ENCODE measurements at places on chromosomes 6 and 20. TPM values are rescaled to one million over a fixed set of nuclear protein-coding genes. Genes with fewer than 3 reads are reported as not detected.

PRDM13 gene
- total RNA-seq: not detected

RIMS4 gene
- not detected for total RNA-seq

CLIC5 gene
- not detected for total RNA-seq

EIF6 gene
- 124 TPM for total RNA-seq

LAMP5 gene
- under 0.01 TPM for total RNA-seq

SLC13A3 gene
- 2.5 TPM for total RNA-seq

GRM1 gene
- total RNA-seq: under 0.01 TPM

UNC93A gene
- total RNA-seq: not detected

PAX1 gene
- not detected for total RNA-seq

MMUT gene
- total RNA-seq: 13.3 TPM

MYLK4 gene
- 0.73 TPM for total RNA-seq

FIG4 gene
- total RNA-seq: 18.4 TPM

SLC22A3 gene
- total RNA-seq: 0.59 TPM

CCN5 gene
- 6.1 TPM for total RNA-seq

C2 gene
- total RNA-seq: 0.59 TPM

CCM2L gene
- not detected for total RNA-seq

WFDC5 gene
- total RNA-seq: not detected

PMEPA1 gene
- under 0.01 TPM for total RNA-seq

SLC29A1 gene
- total RNA-seq: 14.9 TPM

LIME1 gene
- 2.2 TPM for total RNA-seq

GGT7 gene
- total RNA-seq: 8.8 TPM

ZBTB12 gene
- total RNA-seq: 1.8 TPM

BHLHE23 gene
- not detected for total RNA-seq

ZBTB9 gene
- 4.0 TPM for total RNA-seq

REV3L gene
- total RNA-seq: 130 TPM

COL12A1 gene
- total RNA-seq: 151 TPM

CRISP2 gene
- not detected for total RNA-seq

EDN1 gene
- under 0.01 TPM for total RNA-seq

HRH3 gene
- not detected for total RNA-seq

TMEM14A gene
- 24.3 TPM for total RNA-seq

CYP24A1 gene
- not detected for total RNA-seq

MUCL3 gene
- total RNA-seq: not detected

CASS4 gene
- total RNA-seq: 0.20 TPM

ANKEF1 gene
- total RNA-seq: 1.4 TPM

POPDC3 gene
- 23.7 TPM for total RNA-seq

OR2B6 gene
- total RNA-seq: not detected

CD93 gene
- total RNA-seq: under 0.01 TPM

TLDC2 gene
- not detected for total RNA-seq

EYS gene
- total RNA-seq: under 0.01 TPM

DNMT3B gene
- 4.0 TPM for total RNA-seq

RIMS1 gene
- not detected for total RNA-seq

SLC17A1 gene
- total RNA-seq: not detected

DEFB132 gene
- not detected for total RNA-seq

USP49 gene
- total RNA-seq: 2.2 TPM

PSORS1C1 gene
- total RNA-seq: 0.39 TPM

BPI gene
- not detected for total RNA-seq

PI3 gene
- not detected for total RNA-seq

LCA5 gene
- total RNA-seq: 2.9 TPM

CST4 gene
- not detected for total RNA-seq

POM121L2 gene
- not detected for total RNA-seq

TEAD3 gene
- total RNA-seq: 9.2 TPM

STMND1 gene
- not detected for total RNA-seq

FHL5 gene
- total RNA-seq: not detected
